ENCODE measurements at places on chromosomes 6 and 20.

GRCh38 chr20:651713-652614, 1.0 kb downstream of the SRXN1 start:
- no peak for DNase-seq

GRCh38 chr6:2773449-2773848, 8.3 kb downstream of the WRNIP1 start:
- DNase-seq, result peak; percentile 59

GRCh38 chr6:82365016-82365795, 1.6 kb downstream of the TPBG start:
- DNase-seq, result peak; percentile 22

DNA sequence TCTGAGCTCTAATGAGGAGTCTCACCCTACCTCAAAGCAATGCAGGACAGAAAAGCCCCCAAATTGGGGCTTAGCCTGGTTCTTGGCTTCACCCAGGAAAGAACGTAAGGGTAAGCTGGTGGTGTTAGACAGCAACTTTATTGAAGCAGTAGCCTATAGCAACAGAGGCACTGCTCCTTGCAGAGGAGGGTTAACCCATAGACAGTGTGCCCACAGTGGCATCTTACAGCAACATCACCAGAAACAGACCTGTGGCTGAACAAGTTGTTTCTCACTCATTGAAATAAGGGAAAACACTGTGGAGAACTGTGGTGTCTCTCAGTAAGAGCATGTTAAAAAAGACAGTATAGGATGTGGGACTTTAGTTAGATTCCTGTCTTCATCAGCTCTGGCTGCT, 80.4 kb upstream of the SPTLC3 start:
- peak; percentile 2 for DNase-seq

DNA sequence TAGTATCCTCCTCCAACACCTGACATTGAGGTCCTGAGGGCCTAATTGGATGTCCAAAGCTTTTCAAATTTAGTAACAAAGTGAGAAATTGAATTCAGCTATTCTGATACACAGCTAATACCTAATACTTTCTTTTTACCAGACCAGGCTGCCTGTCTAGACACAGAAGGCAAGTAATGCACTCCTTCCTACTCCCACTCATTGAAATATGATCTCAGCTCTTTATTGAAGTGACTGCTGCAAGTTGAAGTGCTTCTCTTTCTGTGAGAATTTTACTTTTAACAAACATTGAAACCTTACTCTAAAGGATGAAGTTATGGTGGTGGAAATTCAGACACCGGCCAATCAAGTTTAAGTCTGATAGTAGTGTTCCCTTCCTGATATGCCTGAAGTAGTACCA, 90.8 kb upstream of the OGFRL1 start:
- DNase-seq, result peak; percentile 32

DNA sequence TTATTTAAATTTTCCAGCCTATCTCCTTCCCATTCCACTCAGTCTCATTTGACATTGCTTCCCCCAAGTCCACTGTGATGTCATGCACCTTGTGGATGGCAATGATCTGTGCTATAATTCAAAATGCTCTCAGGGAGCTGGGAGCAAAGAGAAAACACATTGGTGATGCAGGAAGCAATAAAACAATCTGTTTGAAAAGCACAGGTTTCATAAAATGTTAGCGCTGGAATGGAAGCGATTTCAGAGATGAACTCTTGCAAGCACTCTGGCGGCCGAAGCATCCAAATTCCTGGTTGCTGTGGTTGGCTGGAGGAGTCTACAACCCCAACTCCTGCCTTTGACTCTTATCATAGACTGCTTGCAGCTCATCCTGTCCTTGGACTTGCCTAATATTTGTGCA, 167.0 kb downstream of the GMPR start:
- DNase-seq, result peak; percentile 60

DNA sequence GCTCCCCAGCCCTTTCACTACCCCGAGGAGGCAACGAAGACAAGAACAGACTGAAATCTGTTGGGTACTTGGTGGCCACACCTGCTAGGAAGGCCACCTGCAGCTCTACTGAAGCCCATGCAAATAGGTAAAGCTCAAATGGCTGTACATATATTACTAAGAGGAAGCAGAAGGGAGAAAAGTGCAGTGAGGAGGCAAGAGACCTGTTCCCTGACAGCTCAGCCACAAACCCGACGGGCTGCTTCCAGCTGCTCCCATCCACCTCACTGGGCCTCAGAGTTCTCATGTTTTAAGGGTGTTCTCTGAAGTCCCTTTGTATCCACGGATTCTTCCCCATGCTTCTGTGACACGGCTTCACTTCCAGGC, 24.6 kb downstream of the TRAM2 start:
- no peak for DNase-seq

Data from fibroblast of skin of right quadriceps (primary cell).